ENCODE measurements at places on chromosomes 2 and 18.

GRCh38 chr2:44354761-44355160, 6.5 kb downstream of the PREPL start:
- no peak for DNase-seq

GRCh38 chr2:23617811-23618215, 232.8 kb downstream of the KLHL29 start:
- no peak for DNase-seq

GRCh38 chr2:36427790-36428243, 72.2 kb downstream of the CRIM1 start:
- DNase-seq = no peak

DNA sequence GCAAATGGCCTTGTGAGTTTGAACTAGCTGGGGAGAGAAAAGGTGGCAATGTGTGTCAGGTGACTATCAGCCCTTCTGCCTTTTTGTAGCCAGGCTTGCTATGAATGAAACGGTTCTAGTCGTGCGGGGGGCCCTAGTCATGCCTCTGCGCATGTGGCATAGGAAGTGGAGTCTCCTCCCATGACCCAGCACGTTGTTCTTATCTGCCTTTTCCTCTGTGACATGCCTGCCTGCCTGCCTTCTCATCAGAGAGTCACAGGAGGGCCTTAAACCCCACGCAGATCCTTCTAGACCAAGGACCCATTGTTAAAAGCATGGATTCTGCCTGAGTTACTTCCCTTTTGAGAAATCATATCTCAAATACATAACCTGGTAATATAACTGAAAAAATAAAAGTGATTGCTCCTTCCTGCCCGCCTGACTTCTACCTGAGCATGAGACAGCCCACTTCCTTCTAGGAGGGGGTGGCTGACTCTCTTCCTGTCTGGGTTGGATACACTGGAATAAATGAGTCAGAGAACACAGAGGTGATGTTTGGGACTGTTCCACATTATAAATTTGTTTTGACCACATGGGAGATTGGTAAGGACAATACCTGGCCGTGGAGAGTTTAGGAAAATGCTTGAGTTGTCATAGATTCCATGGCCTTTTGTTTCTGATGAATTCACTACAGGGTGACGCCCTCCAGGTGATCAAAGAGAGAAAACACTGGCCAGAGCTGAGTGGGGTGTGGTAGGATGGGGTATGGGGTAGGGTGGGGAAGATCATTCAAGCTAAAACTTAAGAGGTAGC, 49.8 kb downstream of the FBLN7 start:
- DNase-seq = peak; percentile 66

GRCh38 chr18:62425465-62426190, 97.2 kb upstream of the ZCCHC2 start:
- no peak for DNase-seq

GRCh38 chr2:201777043-201777442, 3.7 kb downstream of the ALS2 start:
- DNase-seq = no peak

DNA sequence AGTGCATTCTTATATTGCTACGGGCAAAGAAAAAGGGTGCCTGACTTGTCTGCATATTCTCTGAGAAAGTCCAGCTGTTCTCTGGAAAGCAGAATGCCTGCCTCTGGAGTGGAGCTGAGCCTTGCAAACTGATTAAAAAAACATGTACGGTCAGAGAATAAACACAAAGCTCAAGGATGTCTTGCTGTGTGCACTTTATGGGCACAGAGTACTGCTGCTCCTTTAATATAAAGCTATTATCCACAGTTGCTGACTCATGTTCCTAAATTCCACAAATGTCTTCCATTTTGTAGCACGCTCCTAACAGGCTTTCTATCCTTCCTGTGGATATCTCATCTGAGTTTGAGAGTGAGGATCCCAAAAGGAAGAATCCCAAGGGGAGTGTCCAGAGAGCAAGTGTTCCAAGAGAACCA, 229.0 kb downstream of the MREG start:
- DNase-seq = no peak

DNA sequence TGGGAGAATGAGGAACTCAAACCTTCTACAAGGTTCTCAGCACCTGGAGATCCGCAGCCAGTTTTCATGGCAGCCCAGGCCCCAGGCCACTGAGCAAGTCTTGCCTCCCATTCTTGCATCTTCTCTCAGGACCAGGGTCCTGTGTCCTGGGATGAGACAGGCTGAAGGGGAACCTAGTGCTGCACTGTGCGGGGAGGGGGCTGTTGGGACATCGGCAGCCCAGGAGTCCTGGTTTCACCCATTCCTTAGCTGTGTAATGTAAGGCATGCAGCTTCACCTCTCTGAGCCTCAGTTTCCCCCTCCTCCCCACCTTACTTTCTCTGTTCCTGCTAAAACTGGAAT, 43.9 kb downstream of the TNS1 start:
- no peak for DNase-seq

DNA sequence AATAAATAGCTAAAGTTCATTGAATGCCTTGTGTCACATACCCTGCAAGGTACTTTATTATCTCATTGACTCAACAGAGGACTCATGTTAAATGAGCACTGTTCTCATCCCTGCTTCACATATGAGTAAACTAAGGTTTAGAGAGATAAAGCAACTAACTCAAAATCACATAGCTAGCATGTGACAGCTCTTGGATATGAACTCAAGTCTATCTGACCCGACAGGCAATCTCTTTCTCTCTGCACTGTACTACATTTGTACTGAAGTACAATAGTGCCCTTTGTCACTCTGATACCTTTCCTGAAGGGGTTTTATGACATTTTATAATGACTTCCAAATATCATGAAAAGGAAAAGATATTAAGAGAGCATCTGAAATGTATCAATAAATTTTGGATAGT, 297.5 kb upstream of the UBE2E3 start:
- DNase-seq = no peak

GRCh38 chr18:52216109-52216508, 123.9 kb upstream of the DCC start:
- no peak for DNase-seq

GRCh38 chr2:85277416-85278158, 50.2 kb downstream of the TGOLN2 start:
- DNase-seq = no peak

DNA sequence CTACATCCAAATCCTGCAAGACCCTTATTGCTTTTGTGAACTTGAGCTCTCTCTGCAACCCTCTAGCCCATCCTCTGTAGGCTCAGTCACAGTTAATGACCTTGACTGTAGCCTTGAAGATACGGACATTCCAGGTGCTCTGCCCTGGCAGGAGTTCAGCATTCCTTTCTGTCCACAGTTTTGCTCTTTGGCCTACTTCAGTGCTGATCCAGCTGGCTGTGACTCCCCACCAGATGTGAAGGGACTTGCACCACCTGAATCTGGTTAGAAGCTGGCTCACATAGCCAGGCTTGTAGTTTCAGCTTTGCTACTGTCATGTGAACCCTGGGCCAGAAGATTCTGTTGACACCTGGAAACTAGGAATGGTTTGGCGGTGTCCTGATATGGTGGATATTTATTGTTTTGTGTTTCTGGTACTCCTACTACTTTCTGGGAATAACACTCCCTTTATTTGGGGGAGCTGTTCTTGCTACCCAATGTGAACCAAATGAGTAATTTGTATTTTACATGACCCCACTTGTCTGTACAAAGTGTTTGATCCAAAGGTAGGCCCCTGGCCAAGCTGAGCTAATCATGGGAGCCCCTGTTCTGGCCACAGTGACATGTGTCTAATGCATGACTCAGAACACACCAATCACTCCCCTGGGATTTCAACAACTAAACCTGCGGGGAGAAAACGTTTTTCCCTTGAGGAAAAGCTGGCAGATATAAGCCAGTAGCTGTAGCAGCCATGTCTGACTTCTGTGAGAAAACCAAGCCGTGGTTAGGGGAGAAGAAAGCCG, 73.4 kb downstream of the CDCA7 start:
- DNase-seq = no peak

DNA sequence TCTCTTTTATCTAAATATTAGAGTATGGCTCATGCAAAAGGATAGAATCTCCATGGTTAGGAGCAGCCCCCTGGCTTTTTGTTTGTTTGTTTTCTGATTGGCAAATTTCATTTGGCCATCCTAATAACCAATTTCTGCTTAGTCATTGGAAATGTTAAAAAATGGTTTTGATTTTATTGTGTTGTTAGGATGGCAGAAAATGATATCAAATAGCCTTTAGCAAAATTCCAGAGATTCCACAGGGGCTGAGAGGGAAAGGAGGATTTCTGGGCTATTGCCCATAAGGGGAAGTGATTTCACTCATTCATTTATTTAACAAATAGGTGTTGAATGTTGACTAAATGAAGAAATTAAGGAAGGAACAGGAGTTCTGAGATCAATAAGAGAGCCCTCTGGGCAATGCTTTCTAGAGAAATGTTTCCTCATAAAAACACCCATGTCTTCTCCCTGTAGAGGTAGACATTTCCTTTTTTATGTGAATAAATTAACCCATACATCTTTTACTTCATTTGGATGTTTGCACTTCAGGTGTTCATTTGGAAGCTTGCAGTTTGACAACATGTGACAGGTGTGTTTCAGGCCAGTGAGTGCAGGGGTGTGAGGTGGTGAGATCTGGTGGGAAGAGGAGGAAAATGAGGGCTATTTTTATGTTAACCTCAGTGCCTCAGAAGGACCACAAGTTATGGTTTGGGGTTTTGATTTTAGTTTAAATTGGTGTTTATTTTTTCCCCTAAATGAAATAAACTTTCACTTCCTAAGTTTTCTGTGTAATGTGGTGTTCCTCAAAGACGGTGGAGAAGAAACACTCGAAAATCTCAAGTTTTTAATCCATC, 61.7 kb upstream of the EPC2 start:
- DNase-seq = no peak

GRCh38 chr2:240502059-240502429, 55.7 kb downstream of the ANKMY1 start:
- DNase-seq = no peak

- no peak for DNase-seq
Measured at GRCh38 chr2:64192664-64193105, 48.5 kb upstream of the PELI1 start.

- DNase-seq = no peak
Measured at GRCh38 chr2:170895023-170895757, 33.9 kb upstream of the GORASP2 start.

GRCh38 chr2:122469147-122469546, 713.7 kb downstream of the TSN start:
- no peak for DNase-seq

DNA sequence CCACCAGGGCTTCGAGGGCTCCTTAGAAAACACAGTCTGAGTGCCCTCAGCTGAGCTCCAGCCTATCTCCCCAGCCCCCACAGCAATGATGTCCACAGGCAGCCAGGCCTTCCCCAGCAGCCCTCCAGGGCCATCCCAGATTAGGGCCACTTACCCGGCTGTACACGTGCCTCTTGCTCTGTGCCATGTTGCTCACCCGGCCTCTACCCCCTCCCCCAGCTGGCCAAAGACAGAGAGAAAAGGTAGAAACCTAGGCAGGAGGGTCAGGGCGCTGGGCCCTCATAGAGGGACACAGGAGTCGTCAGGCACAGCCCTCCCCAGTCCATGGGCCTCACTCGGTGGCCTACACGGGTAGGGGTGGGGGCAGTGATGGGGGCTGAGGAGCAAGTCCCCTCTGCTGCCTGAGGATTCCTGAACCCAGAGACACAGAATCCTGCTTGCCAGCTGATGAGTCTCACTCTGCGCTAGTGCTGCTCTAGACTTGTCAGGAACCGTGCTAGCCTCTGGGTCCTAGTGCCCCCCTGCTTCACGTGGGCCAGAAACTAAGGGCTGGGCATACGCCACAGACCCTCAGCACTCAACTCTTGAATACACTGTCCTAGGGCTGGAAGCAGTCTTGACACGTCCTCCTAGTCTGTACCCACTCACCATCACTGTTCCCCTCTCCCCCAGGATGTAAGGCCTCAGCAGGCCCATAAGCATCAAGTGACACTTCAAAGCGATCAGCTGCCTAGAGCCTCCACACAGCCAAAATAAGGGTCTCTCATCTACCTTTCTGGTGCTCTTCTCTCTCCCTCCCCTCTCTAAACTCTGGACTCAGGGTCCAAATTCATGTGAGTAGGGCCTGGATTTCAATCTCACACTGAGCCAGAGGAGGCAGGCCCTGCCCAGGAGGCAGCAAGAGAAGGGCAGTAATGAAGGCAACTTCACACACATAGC, at the start of gene DCTN1:
Gene DCTN1, minus strand, starts transcription at position 461 of the 939 bp plus-strand sequence. Its CDS starts 274 bp downstream, at position 187.
- DNase-seq = no peak

GRCh38 chr2:5587766-5588165, 104.4 kb upstream of the SOX11 start:
- DNase-seq = no peak

DNA sequence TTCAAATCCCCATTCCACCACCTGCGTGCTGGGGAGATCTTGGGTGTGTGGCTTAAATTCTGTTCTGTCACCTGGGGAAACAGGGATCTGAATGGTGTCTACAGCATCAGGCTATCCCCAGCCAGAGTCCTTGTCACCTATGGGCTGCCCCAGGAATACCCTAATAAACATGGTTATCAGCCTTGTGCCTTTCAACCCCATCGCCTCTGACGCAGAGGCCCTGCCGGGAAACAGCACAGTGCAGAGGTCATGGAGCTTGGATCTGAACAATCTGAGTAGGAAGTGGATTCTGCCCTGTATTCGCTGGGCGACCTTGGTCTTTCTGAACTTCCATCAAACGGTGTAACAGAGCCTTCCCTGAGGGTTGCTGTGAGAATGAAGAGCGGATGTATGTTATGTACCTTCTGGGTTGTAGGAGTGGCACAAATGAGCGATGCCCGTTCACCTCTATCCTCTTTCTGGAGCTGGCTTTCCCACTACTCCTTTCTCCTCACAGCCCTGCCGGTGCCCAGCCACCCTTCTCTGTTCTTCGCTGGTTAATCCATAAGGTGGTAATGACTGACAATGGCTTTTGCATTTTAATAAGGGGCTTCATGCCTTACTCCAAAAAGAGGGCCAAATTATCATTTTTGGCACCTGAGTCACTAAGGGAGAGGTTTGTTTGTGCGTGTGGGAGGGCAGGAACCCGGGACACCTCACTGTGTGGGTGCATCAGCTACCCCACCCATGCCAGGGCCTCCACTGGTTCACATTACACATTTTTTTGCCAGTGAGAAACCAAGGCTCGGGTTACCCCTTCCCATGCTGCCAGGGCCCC, 256.5 kb downstream of the MYCN start:
- DNase-seq = no peak

DNA sequence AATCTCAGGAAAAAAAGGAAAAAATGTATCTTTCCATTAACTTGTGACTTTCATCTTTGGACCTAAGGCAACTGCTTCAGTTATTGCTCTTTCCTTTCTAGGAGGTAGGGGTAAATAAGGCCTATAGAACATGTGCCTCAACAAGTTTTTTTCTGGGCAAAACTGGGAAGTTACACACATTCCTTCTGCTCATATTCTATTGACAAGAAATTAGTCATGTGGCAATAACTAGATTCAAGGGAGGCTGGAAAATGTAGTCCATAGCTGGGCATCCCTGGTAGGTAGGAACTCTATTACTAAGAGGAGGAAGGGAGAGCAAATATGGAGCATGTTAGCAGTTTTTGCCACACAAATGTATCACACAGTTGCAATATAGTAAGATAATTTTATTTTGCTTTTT, 37.7 kb upstream of the NEMP2 start:
- no peak for DNase-seq

- DNase-seq = no peak
Measured at GRCh38 chr2:209388446-209389037, 35.3 kb upstream of the MAP2 start.

- DNase-seq = no peak
Measured at GRCh38 chr2:146669735-146670134, 1175.1 kb upstream of the ACVR2A start.

Data from stimulated activated CD4-positive, alpha-beta T cell treated with anti-CD3 and anti-CD28 coated beads, Interleukin-15, amount 100 ng/mL, for 1 hour (primary cell).